ENCODE measurements at places on chromosomes 11 and 22.

DNA sequence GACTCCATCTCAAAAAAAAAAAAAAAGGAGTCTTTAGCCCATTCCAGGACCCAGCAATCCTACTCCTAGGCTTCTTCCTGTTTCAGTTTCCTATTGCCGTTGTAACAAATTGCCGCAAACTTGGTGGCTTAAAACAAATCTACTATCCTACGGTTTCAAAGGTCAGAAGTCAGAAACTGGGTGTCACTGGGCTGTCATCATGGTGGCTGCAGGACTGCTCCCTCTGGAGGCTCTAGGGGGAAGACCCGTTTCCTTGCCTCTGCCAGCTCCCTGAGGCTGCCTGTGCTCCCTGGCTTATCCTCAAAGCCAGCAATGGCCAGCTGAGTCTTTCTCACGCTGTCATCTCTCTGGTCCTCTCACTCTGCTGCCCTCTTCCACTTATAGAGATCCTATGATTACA is 8.7 kb upstream of the DAGLA start:
- no peak for DNase-seq

GRCh38 chr11:21630934-21631478 is 561.9 kb upstream of the ANO5 start:
- DNase-seq, result no peak

GRCh38 chr11:17188675-17189074 is 19.1 kb downstream of the PIK3C2A start:
- DNase-seq, result no peak

GRCh38 chr11:74138021-74138420 is 32.8 kb downstream of the C2CD3 start:
- DNase-seq, result no peak

DNA sequence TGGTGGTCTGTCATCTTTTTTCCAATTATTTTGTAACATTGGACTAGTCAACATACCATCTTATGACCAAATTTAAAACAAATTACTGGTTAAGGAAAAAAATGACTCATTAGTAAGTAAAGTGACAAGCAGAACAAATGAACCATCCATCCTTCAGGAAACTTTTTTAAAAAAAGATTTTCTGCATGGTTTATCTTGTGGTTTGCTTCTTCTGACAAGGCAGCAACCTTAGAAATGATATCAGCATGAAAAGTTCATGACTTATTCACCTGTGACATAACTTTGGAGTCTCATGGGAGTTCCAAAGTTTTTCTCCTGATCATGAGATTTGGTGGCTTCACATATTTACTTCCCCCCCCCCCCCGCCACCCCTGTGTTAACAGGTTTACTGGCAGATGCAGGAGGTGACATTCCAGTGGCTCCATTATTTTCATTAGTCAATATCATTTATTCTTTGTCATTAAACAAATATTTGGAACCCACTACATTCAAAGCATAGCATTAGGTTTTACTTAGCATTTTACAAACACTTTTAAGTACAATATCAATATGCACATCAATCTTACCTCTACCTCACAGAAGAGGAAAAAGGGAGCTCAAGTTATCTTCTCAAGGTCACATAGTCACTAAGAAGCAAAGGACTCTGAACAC is 40.7 kb downstream of the DCUN1D5 start:
- no peak for DNase-seq

DNA sequence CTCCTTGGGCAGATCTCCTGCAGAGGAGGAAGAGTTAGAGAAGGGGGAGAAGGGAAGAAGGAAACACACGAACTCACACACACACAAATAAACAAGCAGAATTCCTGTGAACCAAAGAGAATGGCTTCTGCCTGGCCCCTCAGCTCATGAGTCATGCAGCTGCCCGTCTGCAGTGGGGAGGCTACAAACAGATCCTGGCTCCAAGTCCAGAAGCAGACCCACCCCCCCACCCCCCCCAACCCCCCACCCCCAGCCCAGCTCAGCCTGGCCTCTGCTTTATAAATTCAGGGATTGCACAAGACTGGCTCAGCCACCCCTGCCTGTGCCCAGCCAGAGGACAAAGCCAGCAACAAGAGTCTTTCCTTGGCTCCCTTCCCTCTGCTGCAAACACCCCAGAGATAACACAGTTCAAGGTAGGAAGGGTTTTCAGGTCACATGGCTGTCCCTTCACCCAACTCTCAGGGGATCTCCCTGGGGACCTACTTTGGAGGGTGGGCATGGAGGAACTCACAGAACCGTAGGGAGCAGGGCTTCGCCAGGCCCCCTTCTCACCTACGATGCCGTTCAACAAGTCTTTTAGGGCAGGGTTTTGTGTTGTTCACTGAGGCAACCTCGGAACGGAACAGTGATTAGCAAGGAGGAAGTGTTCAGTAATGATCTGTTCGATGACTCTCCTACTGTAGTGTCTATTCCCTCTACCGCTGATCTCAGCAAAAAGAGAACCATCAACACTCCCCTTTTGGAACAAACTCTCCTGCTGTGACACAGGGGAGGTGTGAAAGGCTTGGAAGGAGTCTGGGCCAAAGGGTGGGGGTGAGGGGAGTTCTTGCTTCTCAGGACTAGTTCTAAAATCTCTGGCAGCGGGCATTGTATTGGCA is 35.5 kb downstream of the RPL27A start:
- DNase-seq, result no peak

GRCh38 chr22:41996826-41997225 is 1.8 kb upstream of the WBP2NL start:
- no peak for DNase-seq

DNA sequence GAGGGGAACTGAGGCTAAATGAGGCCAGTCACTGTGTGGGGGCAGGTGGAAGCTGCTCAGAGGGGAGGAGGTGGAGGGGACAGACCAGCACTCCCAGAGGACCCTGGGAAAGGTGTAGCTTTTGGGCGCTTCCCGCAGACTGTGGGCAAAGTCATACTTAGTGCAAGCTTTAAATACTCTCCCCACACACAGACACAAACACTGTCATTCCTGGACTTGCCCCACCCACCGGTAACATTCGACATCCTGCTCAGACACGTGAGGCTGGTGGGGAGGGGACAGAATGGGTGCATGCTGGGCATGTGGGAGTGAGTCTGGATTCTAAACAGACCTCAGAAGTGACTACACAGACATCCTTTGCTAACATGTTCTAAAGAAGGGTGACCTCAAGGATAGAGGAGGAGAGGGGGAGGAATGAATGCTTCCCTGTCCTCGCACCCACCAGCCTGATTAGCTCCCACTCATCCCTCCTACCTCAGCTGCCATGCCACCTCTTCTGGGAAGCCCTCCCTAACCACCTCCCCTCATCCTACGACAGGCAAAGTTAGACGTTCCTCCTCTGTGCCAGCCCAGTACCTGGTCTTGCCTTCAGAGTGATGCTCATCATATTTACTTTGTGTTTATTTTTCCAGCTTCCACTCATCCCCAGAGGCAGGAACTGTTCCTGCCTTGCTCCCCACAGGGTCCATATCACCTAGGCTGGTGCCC is 22.2 kb downstream of the TSKU start:
- DNase-seq, result no peak

DNA sequence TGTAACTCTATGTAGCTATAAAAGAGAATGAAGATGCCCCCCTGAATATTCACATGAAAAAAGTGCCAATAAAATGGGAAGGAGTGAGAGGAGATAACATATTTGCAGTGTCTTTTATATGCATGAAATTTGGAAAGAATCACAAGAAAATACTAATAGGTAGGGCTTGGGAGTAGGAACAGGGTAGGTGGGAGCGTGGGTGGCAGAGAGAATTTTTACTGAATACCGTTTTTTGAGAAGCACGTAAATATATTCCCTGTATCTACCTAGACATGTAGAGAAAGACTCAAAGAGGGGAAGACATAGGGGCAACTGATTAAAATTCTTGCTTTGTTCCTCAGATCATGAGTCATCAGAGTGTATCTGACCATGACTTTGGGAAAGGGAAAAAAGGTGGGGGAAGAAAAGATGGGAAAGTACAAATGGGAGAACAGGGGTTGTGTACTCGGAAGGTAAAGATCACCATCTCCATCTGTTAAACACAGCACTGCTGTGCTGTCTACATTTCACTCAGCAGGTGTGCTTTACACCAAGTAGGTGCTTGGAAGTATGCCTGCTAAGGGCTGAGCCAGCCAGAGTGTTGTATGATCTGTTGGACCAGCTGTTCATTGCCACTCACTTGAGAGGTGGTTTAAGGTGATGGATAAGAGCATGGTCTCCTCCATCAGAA is 16.0 kb downstream of the PRR5L start:
- DNase-seq, result no peak

- no peak for DNase-seq
Measured at GRCh38 chr22:29813563-29813962, 24.5 kb downstream of the ASCC2 start.

DNA sequence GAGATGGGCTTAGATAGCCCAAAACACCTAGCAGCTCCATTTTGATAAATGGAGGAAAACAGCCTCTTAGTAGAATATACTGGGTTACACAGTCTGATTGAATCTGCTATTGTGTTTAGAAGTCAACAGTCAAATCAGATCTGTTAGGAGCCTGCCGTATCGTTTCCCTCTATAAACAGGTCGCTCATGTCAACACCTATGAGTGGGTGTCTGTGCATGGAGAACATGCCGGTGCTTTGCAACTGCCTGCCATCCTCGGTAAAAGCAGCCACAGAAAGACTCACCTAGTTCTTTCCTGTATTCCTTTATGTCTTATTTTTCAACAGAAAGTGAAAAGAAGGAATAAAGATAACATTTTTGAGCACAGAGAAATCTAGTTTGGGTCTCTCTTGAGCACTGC is 99.4 kb downstream of the ETS1 start:
- no peak for DNase-seq

DNA sequence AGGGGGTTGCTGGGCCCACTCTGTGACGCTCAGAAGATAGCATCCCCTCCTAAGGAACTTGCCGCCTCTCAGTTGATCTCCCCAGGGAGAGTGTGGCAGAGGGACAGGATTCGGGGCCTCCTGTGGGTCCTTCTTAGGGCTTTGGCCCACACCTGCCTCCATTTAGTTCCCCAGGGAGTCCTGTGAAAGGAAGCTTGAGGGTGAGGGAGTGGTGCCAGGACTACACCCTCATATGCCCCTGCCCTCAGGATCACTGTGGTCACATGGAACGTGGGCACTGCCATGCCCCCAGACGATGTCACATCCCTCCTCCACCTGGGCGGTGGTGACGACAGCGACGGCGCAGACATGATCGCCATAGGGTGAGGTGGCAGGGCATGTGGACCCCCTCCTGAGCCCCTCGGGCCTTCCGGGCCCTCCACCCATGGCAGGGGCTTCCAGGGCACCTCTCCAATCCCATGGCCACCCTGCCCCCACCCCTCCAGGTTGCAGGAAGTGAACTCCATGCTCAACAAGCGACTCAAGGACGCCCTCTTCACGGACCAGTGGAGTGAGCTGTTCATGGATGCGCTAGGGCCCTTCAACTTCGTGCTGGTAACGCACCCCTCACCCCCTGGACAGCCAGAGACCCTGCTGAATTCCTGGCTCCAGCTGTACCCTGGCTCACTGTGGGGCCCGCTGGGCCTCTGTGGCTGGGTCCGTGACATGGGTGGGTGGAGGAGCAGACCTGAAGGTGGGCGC is 3.5 kb downstream of the INPP5J start:
- no peak for DNase-seq

GRCh38 chr11:88353835-88354496 is 16.4 kb upstream of the CTSC start:
- DNase-seq, result no peak

DNA sequence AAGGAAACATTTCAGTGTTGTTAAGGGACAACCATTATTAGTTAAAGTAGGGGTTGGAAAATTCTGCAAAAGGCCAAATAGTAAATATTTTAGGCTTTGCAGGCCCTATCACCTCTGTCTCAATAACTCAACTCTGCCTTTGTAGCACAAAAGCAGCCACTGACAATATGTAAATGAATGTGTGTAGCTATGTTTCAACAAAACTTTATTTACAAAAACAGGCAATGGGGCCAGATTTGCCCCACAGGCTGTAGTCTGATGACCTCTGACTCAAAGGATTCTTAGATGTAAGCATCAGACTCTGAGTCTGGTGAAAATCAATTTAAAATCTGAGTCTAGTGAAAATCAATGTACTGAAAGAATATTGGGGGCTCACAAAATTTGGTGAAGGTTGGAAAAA is 50.3 kb downstream of the PAK1 start:
- DNase-seq, result no peak

- peak; percentile 52 for DNase-seq
Measured at GRCh38 chr11:27472398-27473016, at the start of gene LGR4. Gene LGR4 (minus strand): TSS chr11:27472790. CDS start chr11:27472302, 488 bp downstream.

GRCh38 chr11:35930466-35930865 is 13.4 kb upstream of the LDLRAD3 start:
- DNase-seq, result no peak

DNA sequence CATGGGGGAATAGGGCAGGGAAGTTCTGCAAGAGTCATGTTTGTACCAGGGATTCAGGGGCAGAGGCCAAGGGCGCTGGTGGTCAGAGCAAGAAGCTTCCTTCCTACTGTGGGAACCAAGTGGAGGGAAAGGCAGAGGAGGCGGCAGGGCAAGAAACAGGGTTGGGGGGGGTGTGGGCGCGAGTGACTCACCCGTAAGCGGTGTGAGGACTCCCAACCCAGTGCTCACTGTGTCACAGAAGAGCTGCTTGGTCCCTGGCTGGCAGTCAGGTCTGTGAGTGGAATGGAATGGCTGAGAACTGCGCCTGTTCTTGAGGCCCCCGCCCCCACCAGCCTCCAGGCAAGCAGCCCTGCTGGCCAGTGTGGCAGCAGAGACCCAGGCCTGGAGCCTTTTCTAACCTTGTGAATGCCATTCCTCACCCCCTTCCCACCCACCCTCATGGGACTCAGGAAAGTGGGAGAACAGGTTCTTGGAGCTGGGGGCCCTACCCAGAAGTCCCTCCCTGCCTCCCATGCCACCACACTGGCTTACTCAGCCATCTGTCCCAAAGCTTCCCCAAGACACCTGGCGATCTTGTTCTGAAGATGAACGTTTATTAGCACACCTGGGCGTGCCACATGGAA is 4.7 kb downstream of the LRRC10B start:
- no peak for DNase-seq

- no peak for DNase-seq
Measured at GRCh38 chr22:27137871-27138337, 480.5 kb downstream of the MIAT start.

DNA sequence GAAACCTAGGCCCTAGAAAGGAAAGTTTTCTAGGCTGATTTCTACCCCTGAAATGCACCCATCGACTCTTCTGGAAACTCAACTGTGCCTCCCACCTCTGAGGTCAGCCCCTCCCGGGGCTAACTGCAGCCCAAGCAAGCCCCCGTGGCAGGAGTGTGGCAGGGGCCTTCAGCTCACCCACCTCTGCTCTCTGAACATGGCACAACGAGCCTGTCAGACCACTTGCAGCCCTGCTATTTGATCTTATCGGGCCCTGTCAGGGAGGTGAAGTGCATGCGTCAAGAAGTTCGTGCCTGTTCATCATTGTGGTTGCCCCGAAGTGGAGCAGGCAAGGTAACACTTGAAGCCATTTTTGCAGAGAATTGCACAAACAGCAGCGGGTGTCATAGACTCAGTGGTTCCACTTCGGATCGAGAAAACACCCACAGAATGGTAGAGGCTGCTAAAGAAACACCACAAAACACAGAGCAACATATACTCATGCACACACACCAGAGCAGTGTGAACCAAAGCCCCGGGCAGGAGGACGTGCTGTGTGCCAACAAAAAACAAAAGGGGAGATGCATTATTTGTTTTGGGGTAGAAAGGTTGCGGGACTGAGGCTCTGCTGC is 262.7 kb downstream of the ETS1 start:
- peak; percentile 62 for DNase-seq

- DNase-seq, result no peak
Measured at GRCh38 chr11:78607696-78608095, 33.0 kb upstream of the NARS2 start.
